ENCODE measurements at places on chromosomes 6 and 20.

GRCh38 chr20:47335251-47336128 is 21.0 kb downstream of the ZMYND8 start:
- no peak for DNase-seq
- no peak overlapping the region for H3K4me3 ChIP-seq
- H3K4me1 ChIP-seq = peaks cover 47% of the 10 kb centered on the region
- peaks cover 34% of the 10 kb centered on the region for H3K36me3 ChIP-seq
- no peaks in the 10 kb centered on the region for H3K27me3 ChIP-seq

- no peak overlapping the region for H3K27ac ChIP-seq
- H3K4me1 ChIP-seq = no peaks in the 10 kb centered on the region
- no peaks in the 10 kb centered on the region for H3K27me3 ChIP-seq
- H3K4me3 ChIP-seq = no peak overlapping the region
- DNase-seq = no peak
- peaks cover 1% of the 10 kb centered on the region for H3K36me3 ChIP-seq
These were observed 154.6 kb downstream of the KIF16B start for GRCh38 chr20:16418616-16419015.

- no peaks in the 10 kb centered on the region for H3K4me1 ChIP-seq
- H3K36me3 ChIP-seq = no peaks in the 10 kb centered on the region
- H3K4me3 ChIP-seq = no peak overlapping the region
- H3K27ac ChIP-seq = no peak overlapping the region
These were observed 109.0 kb upstream of the COL21A1 start for GRCh38 chr6:56356426-56356825.

DNA sequence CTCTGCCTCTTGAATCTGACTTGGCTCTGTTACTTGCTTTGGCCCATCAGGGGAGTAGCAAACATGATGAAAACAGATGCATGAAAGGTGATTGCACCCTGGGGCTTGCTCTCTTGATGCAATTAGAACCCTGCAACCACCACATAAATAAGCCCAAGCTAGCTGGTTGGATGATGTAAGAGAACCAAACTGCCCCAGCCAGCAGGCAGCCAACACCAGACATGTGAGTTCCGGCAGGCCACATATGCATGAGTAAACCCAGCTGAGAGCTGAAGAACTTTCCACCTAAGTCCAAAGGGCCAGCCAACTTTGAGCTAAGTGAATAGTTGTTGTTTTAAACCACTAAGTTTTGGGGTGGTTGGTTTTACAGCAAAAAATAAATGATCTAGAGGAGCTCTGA is 268.4 kb downstream of the FARS2 start:
- no peaks in the 10 kb centered on the region for H3K27me3 ChIP-seq
- H3K4me3 ChIP-seq = no peak overlapping the region
- no peak overlapping the region for H3K27ac ChIP-seq
- H3K36me3 ChIP-seq = peaks cover 6% of the 10 kb centered on the region

DNA sequence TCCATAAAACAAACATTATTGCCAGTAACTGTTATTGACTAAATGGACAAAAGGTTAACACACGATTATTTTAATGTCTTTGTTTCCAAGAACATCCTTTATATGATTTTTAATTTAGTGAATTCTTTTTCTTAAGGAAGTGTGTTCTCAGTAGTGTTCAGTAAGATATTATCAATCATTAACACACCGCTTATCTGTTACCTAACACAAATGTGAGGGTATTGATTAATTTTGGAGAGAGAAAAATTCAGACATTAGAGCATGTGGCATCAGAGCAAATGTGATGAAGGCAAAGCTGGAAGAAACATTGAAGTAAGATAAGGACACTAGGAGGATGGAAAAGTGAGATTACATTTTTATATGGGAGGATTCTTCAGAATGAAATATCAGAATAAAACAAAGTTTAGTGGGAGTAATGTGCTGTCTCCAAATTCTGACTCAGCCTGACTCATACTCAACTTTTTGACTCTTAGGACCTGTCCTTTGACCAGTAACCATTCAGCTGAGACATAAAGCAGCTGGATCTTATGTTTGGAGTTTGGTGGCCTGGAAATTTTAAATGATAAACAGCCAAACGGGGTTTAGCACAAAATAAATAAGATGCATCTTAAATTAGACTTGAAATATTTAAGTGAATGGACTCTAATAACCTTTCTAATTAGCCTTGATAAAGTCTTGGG is 348.6 kb downstream of the CD109 start:
- H3K27me3 ChIP-seq = no peaks in the 10 kb centered on the region
- H3K36me3 ChIP-seq = no peaks in the 10 kb centered on the region
- H3K4me1 ChIP-seq = no peaks in the 10 kb centered on the region
- H3K4me3 ChIP-seq = no peak overlapping the region
- DNase-seq = no peak

- no peak overlapping the region for H3K4me3 ChIP-seq
- peaks cover 7% of the 10 kb centered on the region for H3K4me1 ChIP-seq
- no peak overlapping the region for H3K27ac ChIP-seq
These were observed 121.8 kb downstream of the SASH1 start for GRCh38 chr6:148464319-148465010.

DNA sequence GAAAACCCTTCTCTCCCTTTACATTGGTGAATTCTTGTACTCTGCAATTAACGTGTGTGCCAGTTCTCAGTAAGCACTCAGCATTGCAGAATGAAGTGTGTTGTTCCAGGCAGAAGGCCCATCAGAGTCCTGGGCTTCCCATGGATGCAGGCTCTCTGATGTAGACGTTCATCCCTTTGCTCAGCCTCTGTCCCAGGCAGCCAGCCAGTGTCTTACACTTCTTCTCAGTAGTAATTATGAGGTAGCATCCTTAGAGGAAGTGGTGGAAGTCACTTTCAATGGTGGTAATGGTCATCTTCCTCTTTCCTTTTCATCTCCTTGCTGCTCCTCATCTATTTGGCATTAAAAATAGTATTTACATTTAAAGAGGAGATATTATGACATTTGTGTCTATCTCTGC is 66.7 kb upstream of the FYN start:
- no peak for DNase-seq
- H3K4me3 ChIP-seq = no peak overlapping the region
- H3K36me3 ChIP-seq = peaks cover 2% of the 10 kb centered on the region

- H3K4me3 ChIP-seq = no peak overlapping the region
- peaks cover 52% of the 10 kb centered on the region for H3K4me1 ChIP-seq
- H3K36me3 ChIP-seq = peaks cover 9% of the 10 kb centered on the region
- DNase-seq = no peak
- H3K27me3 ChIP-seq = no peaks in the 10 kb centered on the region
These were observed 25.3 kb upstream of the CCND3 start for GRCh38 chr6:41966961-41967311.

- H3K4me1 ChIP-seq = peaks cover 64% of the 10 kb centered on the region
- no peaks in the 10 kb centered on the region for H3K27me3 ChIP-seq
- DNase-seq = no peak
- peaks cover 29% of the 10 kb centered on the region for H3K36me3 ChIP-seq
- H3K27ac ChIP-seq = no peak overlapping the region
These were observed 29.8 kb upstream of the NEDD9 start for GRCh38 chr6:11262242-11262641.

- no peak overlapping the region for H3K27ac ChIP-seq
- H3K36me3 ChIP-seq = peaks cover 2% of the 10 kb centered on the region
- no peak for DNase-seq
- H3K4me3 ChIP-seq = no peak overlapping the region
These were observed 54.8 kb downstream of the UTRN start for GRCh38 chr6:144339859-144340452.

- no peaks in the 10 kb centered on the region for H3K36me3 ChIP-seq
- no peaks in the 10 kb centered on the region for H3K4me1 ChIP-seq
- DNase-seq = no peak
- H3K27ac ChIP-seq = no peak overlapping the region
These were observed 31.2 kb downstream of the RIPOR3 start for GRCh38 chr20:50659975-50660670.

Measured in activated T-helper 1 cell treated with anti-CD3 and anti-CD28 coated beads, Interleukin-12 subunit alpha, Interleukin-12 subunit beta, Interleukin-2, Interleukin-4 antibody, amounts not matched to agents 30 ng/mL and 10 ng/mL and 1 ng/mL, durations not matched to agents 14 hours and 24 hours and 36 hours (primary cell).